ENCODE measurements at places on chromosomes 12 and 14.

DNA sequence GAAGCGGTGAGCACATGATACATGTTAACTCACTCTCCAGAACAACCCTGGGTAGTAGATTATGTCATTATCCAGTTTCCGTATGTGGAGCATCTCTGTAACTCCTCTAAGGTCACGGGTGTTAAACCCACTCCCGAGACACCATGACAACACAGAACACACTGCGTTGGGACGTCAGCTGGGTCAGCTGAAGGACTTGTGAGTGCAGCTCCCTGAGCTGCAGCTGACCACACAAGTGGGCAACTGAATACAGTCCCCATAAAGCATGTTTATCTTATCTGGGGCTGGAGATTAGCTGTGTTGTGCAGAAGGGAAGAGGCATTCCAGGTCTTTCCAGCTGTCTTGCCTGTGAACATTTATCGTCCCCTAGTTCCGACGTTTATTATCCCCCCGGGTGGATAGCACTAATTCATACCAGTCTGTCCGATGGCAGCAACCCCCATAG is 211.5 kb downstream of the CHST11 start:
- DNase-seq = no peak

GRCh38 chr12:102567031-102567985 is 86.9 kb upstream of the IGF1 start:
- no peak for DNase-seq

DNA sequence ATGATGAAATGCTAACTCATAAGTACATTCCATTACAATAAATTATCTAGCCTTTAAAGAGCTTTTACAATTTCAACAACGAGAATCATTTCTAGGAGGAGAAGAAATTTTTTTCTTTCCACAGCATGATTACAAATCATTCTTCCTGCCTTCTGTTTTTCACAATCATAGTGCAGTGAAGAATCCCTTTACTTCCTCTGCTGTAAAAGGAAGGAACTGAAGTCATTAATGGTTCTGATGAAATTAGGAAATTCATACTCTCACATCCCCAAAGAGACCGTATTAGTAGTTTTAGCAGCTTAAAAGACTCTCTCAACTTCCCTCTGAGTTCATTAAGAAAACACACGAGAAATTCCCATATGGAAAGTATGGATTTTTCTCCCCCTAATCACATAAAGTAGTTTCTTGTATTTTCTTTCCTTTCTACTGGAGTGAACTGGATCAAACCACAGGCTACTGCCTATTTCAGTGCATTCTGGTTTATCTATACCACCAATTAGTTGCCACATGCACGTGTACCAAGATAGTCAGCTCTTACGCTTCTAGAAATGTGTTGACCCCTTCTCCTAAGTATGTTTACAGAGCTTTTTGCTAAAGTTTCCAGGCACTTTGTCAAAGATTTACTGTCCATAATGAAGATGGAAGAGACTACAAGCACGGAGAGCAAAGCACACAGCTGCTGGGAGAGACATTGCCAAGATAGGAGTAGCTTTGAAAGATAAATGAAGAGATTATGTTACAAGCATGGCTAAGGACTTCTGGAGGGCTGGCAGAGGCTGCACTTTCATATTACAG is 58.9 kb upstream of the KITLG start:
- DNase-seq = no peak

DNA sequence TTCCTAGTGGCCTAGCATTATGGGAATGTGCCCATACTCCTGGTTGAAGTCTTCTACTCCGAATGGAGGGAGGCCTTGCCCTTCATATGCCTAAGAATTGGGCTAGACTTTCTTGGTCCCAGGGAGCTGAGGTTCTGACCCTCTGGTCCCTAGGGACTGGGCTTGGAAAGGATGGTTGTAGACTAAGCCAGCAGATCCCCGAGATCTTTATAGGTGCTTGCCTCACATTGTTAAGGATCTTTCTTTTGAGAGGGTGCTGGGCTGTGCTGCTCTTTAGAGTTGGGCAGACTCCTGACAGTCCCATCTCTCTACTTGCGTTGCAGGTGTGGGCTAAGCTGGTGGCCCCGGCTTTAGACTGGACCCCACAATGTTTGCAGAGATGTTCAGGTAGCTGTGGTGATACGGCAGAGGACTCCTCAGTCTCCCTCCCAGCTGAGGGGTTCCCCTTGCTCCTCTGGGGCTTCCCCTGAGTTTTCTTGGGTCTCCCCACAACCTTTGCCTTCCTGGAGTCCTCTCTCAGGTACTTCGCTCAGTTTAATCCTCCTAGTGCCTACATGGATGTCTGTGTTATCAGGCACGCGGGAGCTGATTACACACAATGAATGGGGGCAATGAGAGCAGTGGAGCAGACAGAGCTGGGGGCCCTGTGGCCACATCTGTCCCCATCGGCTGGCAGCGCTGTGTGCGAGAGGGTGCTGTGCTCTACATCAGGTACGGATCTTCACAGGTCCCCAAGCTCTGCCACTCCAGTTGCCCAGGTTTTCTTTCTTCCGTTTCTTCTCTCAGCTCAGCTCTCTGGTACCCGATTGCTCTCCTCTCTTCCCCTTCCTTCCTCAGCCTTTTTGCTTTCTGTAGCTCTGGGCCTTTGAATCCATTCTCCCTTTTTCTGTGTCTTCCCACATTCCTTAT is 1.3 kb downstream of the MBD6 start:
- no peak for DNase-seq

GRCh38 chr12:51590347-51591015 is 552 bp upstream of the SCN8A start:
- peak; percentile 60 for DNase-seq

DNA sequence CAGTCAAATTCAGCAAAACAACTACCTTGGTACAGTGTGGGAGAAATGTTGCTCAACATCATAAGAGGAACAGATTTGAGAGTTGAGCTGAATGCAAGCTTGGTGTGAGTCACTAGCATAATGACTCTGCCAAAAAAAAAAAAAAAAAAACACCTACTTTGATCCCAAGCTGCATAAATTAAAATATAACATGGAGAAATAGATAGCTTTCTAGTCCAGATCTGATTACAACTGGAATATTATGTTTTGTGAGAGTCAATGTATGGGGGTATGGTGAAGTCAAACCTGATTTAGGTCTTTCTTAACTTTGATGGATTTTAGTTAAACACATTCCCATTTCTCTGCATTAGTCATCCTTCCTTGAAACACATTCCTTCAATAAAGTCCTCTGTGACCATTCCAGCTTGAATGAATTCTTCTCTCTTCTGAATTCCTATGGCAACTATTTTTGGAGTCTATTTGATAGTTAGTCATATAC is 188.1 kb downstream of the SLC5A8 start:
- peak; percentile 56 for DNase-seq

GRCh38 chr12:1551496-1551895 is 42.9 kb downstream of the FBXL14 start:
- no peak for DNase-seq

DNA sequence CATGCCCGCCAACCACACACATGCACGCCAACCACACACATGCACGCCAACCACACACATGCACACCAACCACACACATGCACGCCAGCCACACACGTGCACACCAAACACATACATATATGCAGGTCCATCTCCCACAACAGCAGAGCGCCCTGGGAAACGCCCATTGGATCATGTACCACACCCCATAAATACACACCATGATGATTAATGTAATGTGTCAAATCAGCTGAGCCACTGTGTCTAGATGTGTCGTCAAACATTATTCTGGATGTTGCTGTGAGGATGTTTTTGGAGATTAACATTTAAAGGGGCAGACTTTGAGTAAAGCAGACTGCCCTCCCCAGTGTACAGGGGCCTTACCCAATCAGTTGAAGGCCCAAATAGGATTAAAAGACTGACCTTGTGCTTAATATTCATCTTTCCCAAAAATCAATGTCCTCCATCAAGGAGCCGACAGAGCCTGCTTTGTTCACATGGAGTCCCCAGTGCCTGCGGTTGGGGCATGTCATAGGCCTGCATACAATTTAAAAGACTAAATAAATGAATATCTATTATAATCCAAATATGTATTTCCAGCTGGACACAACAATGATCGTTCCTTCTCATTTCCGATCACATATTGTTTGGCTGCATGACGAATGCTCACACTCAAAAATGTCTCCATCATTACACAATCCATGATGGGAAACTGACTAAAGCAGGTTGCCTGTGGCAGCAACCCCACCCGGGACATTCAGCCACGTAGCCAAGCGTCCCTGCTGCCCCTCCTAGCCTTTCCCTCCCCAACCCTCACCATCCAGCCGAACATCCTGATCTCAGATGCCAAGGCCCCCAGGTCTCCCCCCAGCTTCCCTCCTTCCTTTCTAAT is 23.2 kb upstream of the BDKRB2 start:
- DNase-seq = no peak
